Left ventricle myocardium inferior (tissue), 1 donor: ENCODE measurements at places on chromosomes 5 and 9. TPM values are rescaled to one million over a fixed set of nuclear protein-coding genes. Genes with fewer than 3 reads are reported as not detected.

DNA sequence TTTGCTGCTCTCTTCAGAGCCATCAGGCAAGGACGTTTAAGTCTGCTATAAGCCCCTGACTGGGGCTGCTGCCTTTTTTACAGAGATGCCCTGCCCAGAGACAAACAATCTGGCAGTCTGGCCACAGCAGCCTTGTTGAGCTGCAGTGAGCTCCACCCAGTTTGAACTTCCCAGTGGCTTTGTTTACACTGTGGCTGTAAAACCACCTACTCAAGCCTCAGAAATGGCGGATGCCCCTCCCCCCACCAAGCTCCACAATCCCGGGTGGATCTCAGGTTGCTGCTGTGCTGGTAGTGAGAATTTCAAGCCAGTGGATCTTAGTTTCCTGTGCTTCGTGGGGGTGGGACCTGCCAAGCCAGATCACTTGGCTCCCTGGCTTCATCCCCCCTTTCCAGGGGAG, 59.7 kb upstream of the SNCAIP start:
- no peak for DNase-seq

- DNase-seq, result no peak
Measured at GRCh38 chr5:17306726-17307091, 89.3 kb downstream of the BASP1 start.

- DNase-seq, result no peak
Measured at GRCh38 chr5:67770431-67771025, 445.0 kb upstream of the PIK3R1 start.

DNA sequence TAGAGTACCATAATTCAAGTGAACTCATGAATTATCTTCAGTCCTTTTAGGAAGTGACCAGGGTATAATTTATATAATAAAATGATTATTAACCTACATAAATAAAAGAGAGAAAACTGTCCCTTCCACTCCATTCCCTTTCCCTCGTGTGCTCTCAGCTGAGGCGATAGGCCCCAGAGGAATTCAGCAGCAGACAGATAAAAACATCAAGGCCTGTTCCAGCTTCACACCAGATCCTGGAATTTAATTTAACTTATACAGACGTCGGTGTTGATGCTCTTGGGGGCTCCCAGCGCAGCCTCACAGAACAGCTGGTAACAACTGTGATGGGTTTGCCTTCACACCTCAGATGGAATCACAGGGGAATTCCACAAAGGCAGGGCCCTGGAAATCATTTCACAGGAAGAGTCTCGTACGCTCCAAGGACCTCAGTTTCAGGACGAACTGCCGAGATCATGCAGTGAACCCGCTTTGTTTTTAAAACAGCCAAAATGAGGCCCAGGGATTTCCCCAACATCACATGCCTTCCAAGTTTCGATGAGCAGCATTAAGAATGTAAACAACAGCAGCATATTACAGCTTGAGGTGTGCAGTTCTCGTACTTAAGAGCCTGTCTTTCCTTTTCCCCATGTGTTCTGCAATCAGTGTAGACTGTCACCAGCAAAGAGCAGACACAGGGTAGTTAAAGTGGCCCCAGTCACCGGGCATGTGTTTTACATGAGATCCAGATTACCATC, 73.6 kb upstream of the ALDH1B1 start:
- DNase-seq, result no peak

DNA sequence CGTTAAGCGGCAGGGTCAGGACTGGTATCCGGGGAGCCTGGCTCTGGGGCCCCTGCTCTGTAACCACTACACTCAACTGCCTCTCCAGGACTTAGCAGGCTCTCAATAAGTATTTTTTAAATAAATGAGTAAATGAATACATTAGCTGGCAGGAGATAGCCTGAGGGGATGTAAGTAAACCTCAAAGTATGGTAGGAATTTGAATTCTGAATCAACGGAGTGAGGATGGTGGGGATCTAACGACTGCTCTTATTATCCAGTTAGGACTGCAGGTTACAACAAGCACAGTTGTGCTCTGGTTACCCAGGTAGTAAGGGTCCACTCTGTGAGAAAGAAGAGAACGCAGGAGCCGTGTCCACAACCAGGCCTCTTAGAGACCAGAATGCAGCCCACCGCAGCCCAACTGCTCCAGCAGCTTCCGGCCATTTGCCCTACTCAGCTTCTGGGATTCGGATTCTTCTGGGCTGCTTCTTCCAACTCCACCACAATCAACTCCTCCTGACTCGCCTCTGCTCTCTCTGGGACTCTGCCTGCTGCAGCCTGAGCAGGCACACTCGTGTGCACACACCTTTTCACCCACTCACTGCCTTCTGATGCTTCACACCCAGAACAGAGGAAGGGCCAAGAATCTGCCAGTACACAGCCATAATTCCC, 52.6 kb downstream of the MED27 start:
- no peak for DNase-seq

GRCh38 chr9:114371973-114372917, 15.5 kb downstream of the AKNA start:
- no peak for DNase-seq

DNA sequence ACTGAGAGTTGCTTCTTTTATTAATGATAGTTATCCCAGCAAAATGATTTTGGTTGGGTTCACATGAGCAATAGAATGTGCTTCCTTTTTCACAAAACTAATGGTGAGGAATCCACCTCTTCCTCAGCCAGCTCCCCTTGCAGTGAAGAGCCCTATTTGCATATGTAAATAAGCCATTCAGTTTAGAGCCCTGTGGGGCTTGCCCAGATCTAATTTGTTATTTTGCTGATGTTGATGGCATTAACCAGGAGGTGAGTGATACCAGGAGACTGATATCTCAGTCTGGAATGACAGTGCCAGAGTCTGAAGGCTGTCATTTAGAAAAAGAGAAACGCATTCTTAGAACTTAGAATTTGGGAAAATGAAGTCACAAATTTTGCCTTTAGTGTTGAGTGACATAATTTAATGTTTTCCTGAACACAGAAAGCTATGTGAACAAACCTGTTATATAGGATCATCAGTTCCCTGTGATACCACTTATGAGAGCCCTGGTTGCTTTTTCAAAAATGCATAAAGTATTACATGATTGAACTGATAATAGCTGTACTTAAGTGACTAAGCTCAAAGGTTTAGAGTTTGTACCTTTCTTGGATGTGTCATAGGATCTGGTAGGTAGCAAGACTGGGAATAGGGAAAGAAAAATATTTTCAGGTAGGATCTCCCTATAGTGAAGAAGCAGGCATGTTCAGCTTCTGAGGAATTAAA, 271.6 kb downstream of the MAST4 start:
- no peak for DNase-seq

DNA sequence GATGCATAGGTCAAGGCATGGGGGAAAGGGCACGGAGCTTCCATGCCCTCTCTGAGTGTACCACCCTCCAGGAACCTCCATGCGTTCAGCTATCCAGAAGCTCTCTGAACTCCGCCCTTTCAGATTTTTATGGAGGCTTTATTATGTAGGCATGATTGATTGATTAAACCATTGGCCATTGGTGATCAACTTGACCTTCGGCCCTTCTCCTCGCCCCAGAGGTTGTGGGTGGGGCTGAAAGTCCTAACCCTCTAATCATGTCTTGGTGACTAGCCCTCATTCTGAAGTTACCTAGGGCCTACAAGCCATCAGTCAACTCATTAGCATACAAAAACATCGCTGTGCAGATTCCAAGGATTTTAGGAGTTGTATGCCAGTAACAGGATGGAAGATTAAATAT, 323.7 kb upstream of the KLF4 start:
- no peak for DNase-seq

- no peak for DNase-seq
Measured at GRCh38 chr5:137291436-137291835, 207.7 kb downstream of the SPOCK1 start.

GRCh38 chr5:126335886-126336285, 87.3 kb upstream of the GRAMD2B start:
- no peak for DNase-seq

DNA sequence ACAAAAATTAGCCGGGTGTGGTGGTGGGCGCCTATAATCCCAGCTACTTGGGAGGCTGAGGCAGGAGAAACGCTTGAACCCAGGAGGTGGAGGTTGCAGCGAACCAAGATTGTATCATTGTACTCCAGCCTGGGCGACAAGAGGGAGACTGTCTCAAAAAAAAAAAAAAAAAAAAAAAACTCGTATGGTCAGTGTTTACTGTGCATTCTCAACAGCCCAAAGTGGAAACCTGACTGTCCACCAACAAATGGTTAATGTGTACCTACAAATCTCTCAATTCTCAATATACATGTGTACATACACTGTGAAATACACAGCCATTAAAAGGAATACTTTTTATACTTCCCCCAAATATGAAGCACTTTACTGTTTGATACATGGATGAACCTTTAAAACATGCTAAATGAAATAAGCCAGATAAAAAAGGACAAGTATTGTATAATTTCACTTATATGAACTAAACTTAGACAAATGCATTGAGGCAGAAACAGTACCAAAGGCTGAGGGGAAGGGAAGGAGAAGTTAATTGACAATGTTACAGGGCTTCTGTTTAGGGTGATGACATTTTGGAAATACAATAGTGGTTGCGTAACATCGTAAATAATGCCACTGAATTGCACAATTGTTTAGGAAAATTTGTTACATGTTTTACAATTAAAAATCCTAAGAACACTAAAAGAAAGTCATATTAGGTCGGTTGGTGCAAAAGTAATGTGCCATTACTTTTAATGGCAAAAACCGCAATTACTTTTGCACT, 16.5 kb downstream of the DNAJA1 start:
- no peak for DNase-seq

DNA sequence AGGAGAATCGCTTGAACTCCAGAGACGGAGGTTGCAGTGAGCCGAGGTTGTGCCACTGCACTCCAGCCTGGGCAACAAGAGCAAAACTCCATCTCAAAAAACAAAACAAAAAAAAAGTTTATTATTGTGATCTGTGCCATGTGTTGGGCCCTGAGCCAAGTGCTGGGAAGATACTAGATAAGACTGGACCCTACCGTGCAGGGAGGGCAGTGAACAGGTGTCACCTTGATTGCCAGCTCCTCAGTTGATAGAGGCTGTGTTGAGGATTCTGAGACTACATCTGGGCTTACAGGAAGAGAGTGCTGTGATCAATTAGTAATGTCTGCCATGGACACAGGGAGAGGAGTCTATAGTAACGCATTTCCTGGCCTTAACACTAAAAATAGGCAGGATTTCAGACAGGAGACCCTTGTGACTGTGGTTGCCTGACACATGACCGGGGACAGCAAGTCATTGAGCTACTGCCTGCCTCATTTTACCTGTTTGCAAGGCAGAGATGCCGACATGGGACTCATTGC, 201.5 kb downstream of the C9orf50 start:
- no peak for DNase-seq

GRCh38 chr5:173557123-173557903, 59.1 kb downstream of the BOD1 start:
- DNase-seq, result no peak

DNA sequence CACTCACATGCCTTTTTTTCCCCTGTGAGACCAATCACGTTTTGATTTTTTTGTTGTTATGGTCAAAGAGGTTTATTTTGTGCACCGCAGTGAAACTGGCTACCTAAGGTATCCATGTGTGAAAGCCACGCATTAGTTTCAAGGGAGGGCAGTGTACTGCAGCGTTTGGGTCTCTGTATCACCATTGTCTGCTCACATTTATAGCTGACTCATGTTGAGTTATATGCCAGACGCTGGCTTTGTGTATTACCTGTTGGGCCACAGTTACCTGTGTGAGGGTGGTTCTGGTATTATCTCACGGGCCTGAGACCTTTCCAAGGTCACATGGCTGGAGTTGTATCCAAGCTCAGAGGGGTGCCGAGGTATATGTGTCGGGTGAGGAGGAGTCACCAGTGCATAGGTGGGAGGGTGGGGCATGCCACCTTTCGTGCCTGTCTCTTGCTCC, 75.8 kb downstream of the ARHGAP26 start:
- DNase-seq, result no peak

DNA sequence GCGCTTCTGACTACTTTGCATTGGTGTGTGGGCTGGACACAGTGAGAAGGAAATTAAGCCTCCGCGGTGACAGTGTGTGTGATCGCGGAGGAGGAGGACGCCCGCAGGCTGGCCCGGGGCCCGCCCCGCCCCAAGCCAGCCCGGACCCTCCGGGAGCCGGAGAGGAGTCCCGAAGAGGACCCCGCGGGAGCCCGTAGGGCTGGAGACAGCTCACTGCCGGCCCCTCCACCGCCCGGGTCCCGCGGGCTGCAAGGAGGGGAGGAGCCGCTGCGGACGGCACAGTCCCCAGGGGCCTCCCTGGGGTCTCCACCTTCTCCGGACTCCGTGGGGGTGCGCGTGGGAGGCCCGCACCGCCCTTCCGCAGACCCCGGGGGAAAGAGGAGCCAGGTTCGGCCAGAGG, 146.4 kb upstream of the ERCC6L2 start:
- DNase-seq, result no peak

- DNase-seq, result no peak
Measured at GRCh38 chr5:145975361-145976066, 39.1 kb downstream of the SH3RF2 start.

DNA sequence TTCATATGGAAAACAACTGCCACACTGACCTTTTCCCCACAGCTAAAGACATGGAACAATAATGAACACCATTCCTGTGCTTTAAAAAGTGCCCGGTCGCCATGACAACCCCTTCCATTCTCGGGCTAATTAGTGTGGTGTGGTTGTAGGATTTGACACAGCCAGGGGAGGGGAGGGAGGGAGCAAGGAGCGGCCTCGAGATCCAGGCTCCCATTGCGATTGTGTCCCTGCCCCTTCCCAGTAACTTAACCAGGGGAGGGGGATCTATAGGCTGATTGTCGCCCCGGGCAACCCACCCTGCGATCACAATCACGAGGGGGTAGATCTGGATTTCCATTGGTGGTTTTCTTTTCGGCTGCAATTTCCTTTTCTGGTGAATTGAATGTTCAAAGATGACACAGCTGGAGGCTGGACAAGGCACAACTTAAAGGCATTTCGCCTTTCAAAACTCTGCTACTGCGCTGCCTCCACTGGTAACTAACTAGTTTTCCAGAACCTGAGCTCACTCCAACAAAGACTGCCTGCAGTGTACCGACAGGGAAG, 96.7 kb upstream of the RETREG1 start:
- no peak for DNase-seq

GRCh38 chr5:81750308-81751008, 439 bp downstream of the SSBP2 start:
- no peak for DNase-seq

DNA sequence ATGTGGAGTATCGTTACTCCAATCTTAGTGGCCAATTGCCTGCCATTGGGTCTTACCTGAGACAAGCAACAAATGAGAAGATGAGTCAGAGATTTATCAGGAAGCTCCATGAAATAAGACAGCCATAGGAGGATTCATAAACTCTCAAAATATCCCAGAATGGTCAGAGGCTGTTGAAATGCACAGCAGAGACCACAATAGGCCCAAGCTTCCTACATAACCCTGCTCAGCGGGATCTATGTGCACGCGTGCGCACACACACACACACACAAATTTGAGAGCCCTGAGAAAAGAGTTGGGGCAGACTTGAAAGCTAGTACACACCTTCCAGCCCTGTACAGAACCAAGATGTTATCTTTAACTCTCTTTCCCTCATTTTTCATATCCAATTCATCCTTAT, 9.8 kb downstream of the UIMC1 start:
- no peak for DNase-seq

The FIBCD1 gene
- total RNA-seq, result 0.58 TPM

The SETD9 gene
- total RNA-seq, result 16.3 TPM

The PCDHB4 gene
- 0.80 TPM for total RNA-seq

The GAPT gene
- 0.22 TPM for total RNA-seq

The HTR1A gene
- total RNA-seq, result not detected

The ZNF462 gene
- total RNA-seq, result 29.2 TPM

The GARIN3 gene
- not detected for total RNA-seq

The RFX3 gene
- 3.8 TPM for total RNA-seq

The SLC34A1 gene
- total RNA-seq, result not detected
